Kidney tubule cell (primary cell): ENCODE measurements at places on chromosomes 16 and 17.

GRCh38 chr17:73613271-73614233 lies 30.7 kb downstream of the SDK2 start:
- no peak for DNase-seq

- no peak for DNase-seq
These were observed 232.3 kb downstream of the KATNIP start for GRCh38 chr16:27781981-27782880.

DNA sequence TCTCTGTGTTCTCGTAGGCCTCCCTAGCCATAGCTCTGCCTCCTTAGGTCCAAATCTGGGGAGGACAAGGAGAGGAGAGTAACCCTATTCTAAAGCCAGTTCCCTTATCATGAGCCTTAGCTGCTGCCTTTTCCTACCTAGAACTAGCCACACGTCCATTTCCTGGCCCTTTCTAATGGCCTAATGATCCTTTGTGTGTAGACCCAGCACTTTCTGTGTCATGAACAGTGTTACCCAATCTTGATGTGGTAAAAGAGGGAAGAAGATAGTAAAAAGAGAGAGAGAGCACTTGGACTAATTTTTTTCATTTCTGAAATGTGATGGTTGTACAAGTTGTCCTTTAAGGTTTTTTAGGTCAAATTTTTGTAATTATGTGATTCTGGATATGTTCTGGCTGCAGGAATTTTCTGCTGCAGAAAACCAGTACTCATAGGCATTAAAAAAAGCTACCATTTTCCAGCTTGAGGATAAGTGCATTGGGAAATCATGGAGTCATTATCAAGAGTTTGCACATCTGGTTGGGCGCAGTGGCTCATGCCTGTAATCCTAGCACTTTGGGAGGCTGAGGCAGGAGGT lies 18.2 kb downstream of the CASC3 start:
- DNase-seq, result no peak

- no peak for DNase-seq
These were observed 121.6 kb downstream of the SMG6 start for GRCh38 chr17:2181897-2182448.
